ENCODE measurements at places on chromosomes 3 and 15. TPM values are rescaled to one million over a fixed set of nuclear protein-coding genes. Genes with fewer than 3 reads are reported as not detected.

Gene CCR3
- total RNA-seq, result 0.60 TPM

Gene TMEM158
- total RNA-seq, result 1.5 TPM

Gene LRTM1
- total RNA-seq, result 14.0 TPM

Gene HEXA
- 114 TPM for total RNA-seq

Gene PCYT1A
- 128 TPM for total RNA-seq

Gene CCR5
- 11.0 TPM for total RNA-seq

DNA sequence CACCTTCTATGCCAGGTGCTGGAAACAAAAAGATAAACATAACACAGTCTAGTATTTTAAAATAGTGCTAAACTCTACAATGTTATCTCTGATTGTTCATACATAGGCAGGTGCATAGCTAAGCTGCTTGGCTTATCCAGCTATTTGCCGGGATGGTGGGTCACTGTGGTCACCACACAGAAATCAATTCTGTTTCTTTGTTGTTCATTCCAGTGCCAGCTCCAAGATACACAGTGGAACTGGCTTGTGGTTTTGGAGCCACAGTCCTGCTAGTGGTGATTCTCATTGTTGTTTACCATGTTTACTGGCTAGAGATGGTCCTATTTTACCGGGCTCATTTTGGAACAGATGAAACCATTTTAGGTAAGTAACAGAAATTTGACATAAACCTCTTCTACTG is 130.2 kb downstream of the IL1RAP start:
- H3K4me3 ChIP-seq, result no peak overlapping the region
- peaks cover 37% of the 10 kb centered on the region for H3K36me3 ChIP-seq
- H3K27ac ChIP-seq, result no peak overlapping the region
- no peaks in the 10 kb centered on the region for H3K4me1 ChIP-seq

GRCh38 chr3:180690061-180690460 is 10.8 kb upstream of the CCDC39 start:
- no peaks in the 10 kb centered on the region for H3K27me3 ChIP-seq
- no peaks in the 10 kb centered on the region for H3K4me1 ChIP-seq
- H3K27ac ChIP-seq, result no peak overlapping the region
- no peak overlapping the region for H3K4me3 ChIP-seq
- DNase-seq, result no peak

- peaks cover 5% of the 10 kb centered on the region for H3K27me3 ChIP-seq
- no peaks in the 10 kb centered on the region for H3K36me3 ChIP-seq
- H3K4me3 ChIP-seq, result no peak overlapping the region
- no peaks in the 10 kb centered on the region for H3K4me1 ChIP-seq
- no peak for DNase-seq
These were observed 85.4 kb downstream of the HES1 start for GRCh38 chr3:194221336-194221735.

GRCh38 chr15:101357333-101357732 is 62.3 kb upstream of the SNRPA1 start:
- no peak overlapping the region for H3K4me3 ChIP-seq
- H3K36me3 ChIP-seq, result no peaks in the 10 kb centered on the region
- no peak for DNase-seq
- H3K27ac ChIP-seq, result no peak overlapping the region
- no peaks in the 10 kb centered on the region for H3K27me3 ChIP-seq

GRCh38 chr3:144121661-144122060 is 150.0 kb downstream of the DIPK2A start:
- H3K36me3 ChIP-seq, result no peaks in the 10 kb centered on the region
- no peak overlapping the region for H3K4me3 ChIP-seq
- DNase-seq, result no peak
- no peak overlapping the region for H3K27ac ChIP-seq

- H3K27me3 ChIP-seq, result no peaks in the 10 kb centered on the region
- no peak overlapping the region for H3K27ac ChIP-seq
- H3K4me3 ChIP-seq, result no peak overlapping the region
- no peak for DNase-seq
- H3K4me1 ChIP-seq, result peaks cover 12% of the 10 kb centered on the region
These were observed 375.6 kb upstream of the TPRG1 start for GRCh38 chr3:188796122-188796631.

DNA sequence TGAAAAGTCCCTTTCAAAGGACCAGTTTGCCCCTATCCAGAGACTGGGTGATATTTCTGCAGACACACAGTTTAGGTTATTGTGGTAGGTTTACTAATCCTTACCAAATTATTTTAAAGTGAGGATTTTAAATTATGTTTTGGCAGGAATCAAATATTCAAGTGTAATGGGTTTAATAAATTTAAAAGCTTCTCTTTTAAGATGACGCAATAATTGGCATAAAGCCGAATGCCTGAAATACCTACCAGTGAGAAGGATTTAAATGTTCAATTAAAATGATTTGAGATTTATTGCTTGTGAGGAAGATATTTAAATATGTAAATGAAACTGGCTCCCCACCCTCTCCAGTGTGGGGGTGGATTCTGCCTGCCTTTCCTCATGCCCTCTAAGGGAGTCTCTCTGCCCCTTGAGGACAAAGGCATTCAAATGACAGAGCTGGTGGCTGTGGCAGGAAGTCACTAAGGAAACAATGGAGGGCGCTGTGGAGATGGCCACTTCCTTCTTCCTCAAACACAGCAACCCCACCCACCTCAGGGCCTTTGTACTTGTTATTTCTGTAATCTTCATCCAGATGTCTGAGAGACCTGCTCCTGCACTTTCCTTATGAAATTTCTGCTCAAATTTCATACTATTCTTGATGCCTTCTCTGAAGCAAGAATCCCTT is 131.7 kb downstream of the TNIK start:
- H3K4me1 ChIP-seq, result no peaks in the 10 kb centered on the region
- H3K4me3 ChIP-seq, result no peak overlapping the region
- no peaks in the 10 kb centered on the region for H3K27me3 ChIP-seq
- DNase-seq, result peak; percentile 75

GRCh38 chr15:92570391-92570790 is 85.2 kb downstream of the FAM174B start:
- no peaks in the 10 kb centered on the region for H3K4me1 ChIP-seq
- DNase-seq, result no peak
- H3K4me3 ChIP-seq, result no peak overlapping the region
- H3K27me3 ChIP-seq, result no peaks in the 10 kb centered on the region
- no peaks in the 10 kb centered on the region for H3K36me3 ChIP-seq

- H3K36me3 ChIP-seq, result peaks cover 28% of the 10 kb centered on the region
- no peak overlapping the region for H3K27ac ChIP-seq
- H3K27me3 ChIP-seq, result no peaks in the 10 kb centered on the region
- no peak for DNase-seq
- H3K4me3 ChIP-seq, result no peak overlapping the region
- H3K4me1 ChIP-seq, result no peaks in the 10 kb centered on the region
These were observed 23.1 kb upstream of the GP5 start for GRCh38 chr3:194422188-194422587.

GRCh38 chr15:48002767-48003166 is 118.0 kb upstream of the SLC24A5 start:
- peaks cover 14% of the 10 kb centered on the region for H3K4me1 ChIP-seq
- no peaks in the 10 kb centered on the region for H3K27me3 ChIP-seq
- DNase-seq, result no peak

GRCh38 chr3:170144437-170144843 is 37.1 kb downstream of the PHC3 start:
- peaks cover 23% of the 10 kb centered on the region for H3K4me1 ChIP-seq
- peaks cover 82% of the 10 kb centered on the region for H3K36me3 ChIP-seq
- DNase-seq, result no peak
- H3K4me3 ChIP-seq, result no peak overlapping the region
- H3K27me3 ChIP-seq, result no peaks in the 10 kb centered on the region

GRCh38 chr3:155560135-155560534 is 184.7 kb downstream of the PLCH1 start:
- DNase-seq, result no peak
- no peak overlapping the region for H3K4me3 ChIP-seq
- H3K36me3 ChIP-seq, result no peaks in the 10 kb centered on the region
- H3K4me1 ChIP-seq, result no peaks in the 10 kb centered on the region

DNA sequence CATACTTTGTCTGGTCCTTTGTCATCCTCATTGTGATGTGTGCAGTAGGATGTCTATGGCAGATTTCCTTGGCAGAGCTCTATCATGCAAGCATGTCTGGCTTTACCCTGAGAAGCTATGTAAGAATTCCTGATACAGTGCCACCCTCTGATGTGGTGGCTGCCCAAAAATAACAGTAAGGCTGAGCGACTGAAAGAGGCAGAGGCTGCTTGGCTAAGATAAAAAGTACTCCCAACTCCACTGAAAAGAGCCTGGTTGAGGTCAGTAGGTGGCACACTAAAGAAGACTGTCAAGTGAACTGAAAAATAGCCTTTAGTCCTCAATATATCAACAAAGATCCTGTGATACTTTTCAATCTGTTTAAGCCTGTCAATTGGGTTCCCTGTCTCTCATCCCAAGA is 31.7 kb downstream of the BTLA start:
- no peak overlapping the region for H3K4me3 ChIP-seq
- no peaks in the 10 kb centered on the region for H3K36me3 ChIP-seq
- H3K4me1 ChIP-seq, result peaks cover 31% of the 10 kb centered on the region
- H3K27ac ChIP-seq, result no peak overlapping the region

All from spleen (tissue), 13 donors.